ENCODE measurements at places on chromosomes 11 and 22. TPM values are rescaled to one million over a fixed set of nuclear protein-coding genes. Genes with fewer than 3 reads are reported as not detected.

- no peaks in the 10 kb centered on the region for H3K4me1 ChIP-seq
- no peaks in the 10 kb centered on the region for H3K27me3 ChIP-seq
- H3K36me3 ChIP-seq: no peaks in the 10 kb centered on the region
- DNase-seq: no peak
Observed at GRCh38 chr11:59261150-59261549, 48.4 kb upstream of the MPEG1 start.

GRCh38 chr22:47627556-47628253 is 865.3 kb downstream of the TBC1D22A start:
- no peak overlapping the region for H3K27ac ChIP-seq
- H3K4me3 ChIP-seq: no peak overlapping the region
- DNase-seq: no peak
- peaks cover 15% of the 10 kb centered on the region for H3K27me3 ChIP-seq
- no peaks in the 10 kb centered on the region for H3K36me3 ChIP-seq

Gene CASP5
- polyA plus RNA-seq: not detected

DNA sequence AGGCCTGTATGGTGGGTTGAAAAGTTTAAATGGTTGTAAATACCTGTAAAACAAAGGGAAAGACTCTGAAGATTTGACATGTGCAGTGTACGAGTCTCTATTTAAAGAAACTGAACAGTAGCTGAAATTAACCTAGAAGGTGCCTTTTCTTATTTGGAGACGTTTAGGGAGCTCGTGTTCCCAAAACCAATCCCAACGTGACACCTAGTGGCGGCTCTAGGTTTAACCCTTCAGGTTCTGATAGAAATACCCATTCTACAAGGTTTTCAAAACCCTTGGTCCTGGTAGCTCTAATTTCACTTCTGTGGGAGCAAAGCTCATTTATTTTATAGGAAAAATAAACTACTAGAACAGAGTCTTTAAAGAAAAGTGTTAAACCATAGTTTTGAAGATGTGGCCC is 258.3 kb downstream of the LRRC4C start:
- H3K36me3 ChIP-seq: no peaks in the 10 kb centered on the region
- H3K4me1 ChIP-seq: no peaks in the 10 kb centered on the region
- H3K27ac ChIP-seq: no peak overlapping the region
- no peaks in the 10 kb centered on the region for H3K27me3 ChIP-seq
- no peak overlapping the region for H3K4me3 ChIP-seq
